Urinary bladder (tissue), 4 donors: ENCODE measurements at places on chromosomes 5 and 9. TPM values are rescaled to one million over a fixed set of nuclear protein-coding genes. Genes with fewer than 3 reads are reported as not detected.

ASTN2 gene
- 10.2 TPM for total RNA-seq

HCN1 gene
- total RNA-seq, result 0.26 TPM

ZNF454 gene
- total RNA-seq, result 10.6 TPM

BNC2 gene
- total RNA-seq, result 69.5 TPM

C7 gene
- 807 TPM for total RNA-seq

FCN2 gene
- not detected for total RNA-seq

TERT gene
- total RNA-seq, result not detected

TMEM174 gene
- total RNA-seq, result not detected

SGCD gene
- total RNA-seq, result 106 TPM

HDAC3 gene
- 36.3 TPM for total RNA-seq

FUT7 gene
- not detected for total RNA-seq

GRCh38 chr5:176692839-176693476 is 45.7 kb downstream of the TSPAN17 start:
- DNase-seq, result peak; percentile 11

DNA sequence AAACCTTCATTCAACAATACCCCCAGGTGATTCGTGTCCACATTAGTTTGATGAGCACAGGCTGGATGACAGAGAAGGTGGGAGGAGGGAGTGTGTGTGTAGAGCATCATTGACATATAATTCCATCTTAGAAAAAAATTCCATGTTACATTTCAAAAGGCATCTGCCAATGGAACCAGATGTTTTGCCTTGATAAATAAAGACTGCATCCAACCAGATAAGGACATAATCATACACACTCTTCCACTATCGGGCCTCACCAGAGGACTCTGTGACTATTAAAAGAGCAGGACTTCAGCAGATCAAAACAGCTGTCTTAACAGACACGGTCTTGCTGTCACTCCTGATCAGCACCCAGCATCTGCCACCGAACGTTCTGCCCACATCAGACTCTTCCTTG is 96.4 kb upstream of the SPIN1 start:
- no peak for DNase-seq

DNA sequence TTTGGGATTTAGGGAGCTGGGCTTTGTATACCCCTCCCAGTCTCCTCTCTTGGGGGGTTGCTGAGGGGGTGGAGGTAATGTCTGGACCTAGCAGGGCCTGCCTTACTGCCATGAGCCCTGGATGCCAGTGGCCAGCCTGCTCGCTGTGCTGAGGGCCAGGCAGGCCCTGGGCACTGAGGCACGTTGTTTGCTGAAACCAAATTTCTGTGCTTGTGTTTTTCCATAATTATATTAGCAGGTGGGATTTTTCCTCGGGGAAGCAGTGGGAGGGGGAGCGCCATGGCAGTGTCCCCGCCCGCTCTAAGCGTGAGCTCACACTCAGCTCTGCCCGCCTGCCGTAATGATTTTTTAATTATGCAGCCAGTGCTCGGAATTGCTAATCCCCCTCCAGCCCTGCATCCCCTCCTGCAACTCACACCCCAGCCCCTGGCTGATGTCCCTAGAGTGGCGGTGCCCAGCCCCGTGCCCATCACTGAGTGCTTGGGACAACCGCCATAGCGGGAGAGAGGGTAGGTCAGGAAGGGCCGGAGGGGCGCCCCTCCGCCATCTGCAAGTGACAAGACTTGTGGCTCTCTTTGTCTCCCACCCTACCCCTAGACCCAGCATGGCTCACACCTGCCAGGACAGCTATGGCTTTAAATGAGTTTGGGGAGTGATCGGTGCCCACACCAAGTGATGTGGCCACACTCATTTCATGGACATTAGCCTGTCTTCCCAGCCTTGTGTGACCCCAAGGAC is 20.9 kb downstream of the CXXC5 start:
- no peak for DNase-seq

- DNase-seq, result peak; percentile 18
These were observed 701.5 kb upstream of the MEF2C start for GRCh38 chr5:89584339-89584956.

- no peak for DNase-seq
These were observed 8.1 kb upstream of the CPLX2 start for GRCh38 chr5:175863316-175863715.

- DNase-seq, result no peak
These were observed 35.1 kb downstream of the ADRA1B start for GRCh38 chr5:159951387-159951786.

GRCh38 chr5:155773680-155774079 is 553.3 kb upstream of the SGCD start:
- DNase-seq, result no peak

DNA sequence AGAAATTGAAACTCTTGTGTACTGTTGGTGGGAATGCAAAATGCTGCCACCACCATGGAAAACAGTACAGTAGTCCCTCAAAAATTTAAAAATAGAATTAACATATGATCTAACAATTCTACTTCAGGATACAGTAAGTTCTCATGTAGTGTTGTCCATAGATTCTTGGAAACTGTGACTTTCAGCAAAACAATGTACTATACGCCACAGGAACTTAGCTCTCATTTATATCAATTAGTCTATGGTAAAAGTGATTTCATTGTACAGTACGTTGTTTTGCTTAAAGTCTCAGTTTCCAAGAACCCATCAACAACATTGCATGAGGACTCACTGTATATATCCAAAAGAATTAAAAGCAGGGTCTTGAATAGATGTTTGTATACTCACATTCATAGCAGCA is 233.5 kb upstream of the GAS1 start:
- DNase-seq, result no peak

- no peak for DNase-seq
These were observed 2.9 kb upstream of the NPDC1 start for GRCh38 chr9:137048655-137049543.

GRCh38 chr5:132471151-132471907 is 19.2 kb downstream of the IRF1 start:
- DNase-seq, result no peak

GRCh38 chr5:32842813-32843530 is 131.9 kb downstream of the NPR3 start:
- DNase-seq, result peak; percentile 23

DNA sequence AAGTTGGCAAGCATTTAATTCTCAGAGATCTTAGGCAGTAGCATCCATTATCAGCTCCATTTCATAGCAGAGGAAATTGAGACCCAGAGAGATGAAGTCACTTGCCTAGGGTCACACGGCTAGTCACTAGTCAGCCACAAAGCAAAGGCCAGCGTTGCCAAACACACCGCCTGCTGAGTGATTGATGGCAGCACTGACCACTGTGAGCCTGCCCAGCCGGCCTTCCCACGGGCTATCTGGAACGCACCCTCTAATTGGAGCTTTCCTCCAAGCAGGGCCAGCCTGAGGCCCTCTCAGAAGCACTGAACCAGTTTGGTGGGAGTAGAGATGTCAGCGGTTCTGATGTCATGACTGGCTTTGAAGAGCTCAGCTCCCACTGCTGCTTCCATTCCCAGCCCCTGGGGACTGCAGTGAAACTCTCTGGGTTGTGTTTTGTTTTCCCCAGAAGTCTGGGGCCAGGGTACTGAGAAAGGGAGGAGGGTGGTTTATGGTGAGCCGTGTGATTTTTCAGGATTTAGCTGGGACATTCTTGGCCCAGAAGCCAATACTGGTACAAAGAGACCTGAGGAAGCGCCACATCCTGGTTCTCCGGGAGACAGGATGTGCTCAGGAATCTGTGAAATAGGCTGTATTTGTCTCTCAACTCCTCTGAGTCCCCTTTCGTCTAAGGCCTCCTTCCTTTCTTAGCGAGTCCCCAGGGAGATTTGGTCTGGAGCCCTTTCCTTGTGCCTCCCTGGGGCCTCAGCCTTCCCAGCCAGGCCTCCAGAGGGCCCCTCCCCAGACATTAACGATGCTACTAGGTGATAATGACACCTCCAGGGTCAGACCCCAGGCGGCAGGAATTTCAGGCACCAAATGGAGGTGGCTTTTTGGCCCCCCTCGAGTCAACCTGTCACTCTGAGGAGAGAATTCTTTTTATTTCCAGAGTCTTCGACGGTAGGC is 44.5 kb downstream of the SPRY4 start:
- no peak for DNase-seq

GRCh38 chr9:134475011-134475790 is 148.9 kb downstream of the RXRA start:
- DNase-seq, result peak; percentile 75

DNA sequence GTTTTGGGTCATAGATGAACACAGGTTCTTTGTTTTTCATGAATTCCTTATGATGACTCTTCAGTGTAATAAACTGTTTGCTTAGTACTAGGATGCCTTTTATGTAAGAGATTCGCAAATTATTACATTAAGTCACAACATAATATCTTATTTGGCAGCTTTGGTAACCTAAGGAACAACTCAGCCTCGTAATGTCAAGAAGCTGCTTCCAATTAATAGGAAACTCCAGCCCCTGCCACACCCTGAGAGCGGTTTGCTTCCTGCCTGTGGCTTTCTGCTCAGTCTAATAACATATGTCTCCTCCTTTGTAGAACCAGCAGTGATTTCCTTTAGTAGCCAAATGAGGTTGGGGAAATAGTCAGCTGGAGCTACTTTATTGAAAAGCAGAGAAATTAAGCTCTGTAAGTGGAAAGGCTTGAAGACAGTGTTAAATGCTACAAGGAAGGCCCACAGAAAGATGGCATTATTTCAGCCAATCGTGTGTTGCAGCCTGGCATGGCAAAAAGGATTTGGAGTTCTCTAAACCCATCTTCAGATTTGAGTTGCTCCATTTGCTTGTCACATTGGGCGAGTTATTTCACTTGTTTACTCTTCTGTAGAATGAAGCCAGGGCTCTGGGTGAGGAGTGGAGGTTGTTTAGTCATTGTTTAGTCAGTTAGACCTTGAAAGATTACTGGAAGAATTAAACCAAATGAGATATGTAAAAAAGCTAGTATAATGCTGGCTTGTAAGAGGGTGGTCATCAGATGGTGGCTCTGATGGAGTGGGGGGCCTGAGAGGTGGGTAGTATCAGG is 54.1 kb downstream of the MTAP start:
- no peak for DNase-seq

DNA sequence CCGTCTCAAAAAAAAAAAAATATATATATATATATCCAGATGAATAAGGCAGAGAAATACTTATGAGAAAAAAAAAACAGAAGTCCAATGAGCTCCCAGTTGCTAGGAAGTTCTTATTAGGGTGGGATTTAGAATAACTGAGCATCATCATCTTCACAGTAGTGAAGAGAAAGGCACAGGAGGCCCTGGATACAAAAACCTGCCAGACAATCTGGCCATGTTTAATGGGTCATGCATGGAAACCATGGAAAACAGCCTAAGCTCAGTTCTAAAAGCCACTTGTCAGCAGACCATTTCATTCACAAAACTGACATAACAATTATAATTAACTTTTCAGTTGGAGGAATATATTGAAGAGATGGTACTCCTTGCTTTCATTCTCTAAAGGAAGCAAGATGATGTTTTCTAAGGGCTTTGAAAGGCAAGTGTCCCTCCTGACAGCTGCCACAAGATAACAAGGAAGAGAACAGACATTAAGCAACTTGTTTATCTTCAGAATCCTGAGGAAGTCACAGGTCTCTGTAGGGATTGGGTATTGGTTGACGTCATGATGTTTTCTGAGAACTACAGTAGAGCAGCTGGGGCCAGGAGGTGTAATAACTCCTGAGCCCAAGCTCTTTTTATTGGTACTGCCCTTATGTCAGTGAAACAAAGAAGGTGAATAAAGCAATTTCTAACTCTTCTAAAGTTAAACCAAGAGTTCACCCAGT is 463.1 kb downstream of the DMAC1 start:
- no peak for DNase-seq

GRCh38 chr9:96128880-96129279 is 173.1 kb downstream of the HSD17B3 start:
- no peak for DNase-seq

GRCh38 chr5:157459715-157460599 is at the start of gene NIPAL4:
TSS of gene NIPAL4 (plus strand) at chr5:157460213. CDS start at chr5:157460321, 108 bp downstream.
- no peak for DNase-seq

DNA sequence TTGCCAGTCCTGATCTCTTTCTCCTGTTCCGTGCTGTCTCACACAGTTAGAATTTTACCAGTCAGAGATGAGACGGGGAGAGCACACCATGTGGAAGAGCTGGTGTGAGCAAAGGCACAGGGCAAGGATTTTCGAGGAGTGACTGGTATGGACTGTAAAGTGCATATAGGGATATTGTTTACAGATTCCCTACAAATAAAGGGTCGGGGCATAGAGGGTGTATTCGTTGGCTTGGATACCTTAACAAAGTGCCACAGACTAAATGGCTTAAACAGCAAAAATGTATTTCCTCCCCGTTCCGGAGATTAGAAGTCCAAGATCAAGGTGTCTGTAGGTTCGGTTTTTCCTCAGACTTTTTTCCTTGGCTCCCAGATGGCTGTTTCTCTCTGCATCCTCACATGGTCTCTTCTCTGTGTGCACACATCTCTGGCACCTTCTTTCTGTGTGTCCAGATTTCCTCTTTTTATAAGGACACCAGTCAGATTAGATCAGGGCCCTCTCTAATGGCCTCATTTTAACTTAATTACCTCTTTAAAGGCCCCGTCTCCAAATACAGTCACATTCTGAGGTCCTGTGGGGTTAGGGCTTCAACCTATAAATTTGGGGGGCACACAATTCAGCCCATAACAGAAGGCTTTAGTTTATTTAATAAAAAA is 23.4 kb downstream of the CYFIP2 start:
- DNase-seq, result no peak

DNA sequence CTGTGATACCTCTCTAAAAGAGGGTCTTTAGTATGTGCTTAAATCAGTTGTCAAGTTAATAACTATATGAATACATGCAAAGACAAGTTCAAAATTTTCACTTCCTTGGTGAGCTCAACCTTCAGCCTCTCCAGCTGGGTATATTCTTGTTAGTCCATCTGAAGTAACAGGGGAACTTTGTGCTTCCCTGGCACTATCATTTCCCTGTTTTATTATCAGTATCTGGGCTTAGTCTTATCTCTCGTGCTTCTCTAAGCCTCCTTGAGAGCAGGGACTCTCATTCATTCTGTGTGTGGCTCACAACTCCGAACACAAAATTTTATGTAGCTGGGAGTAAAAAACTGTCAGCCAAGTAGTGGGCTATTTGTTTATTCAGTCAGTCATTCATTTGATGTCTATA is 175.9 kb upstream of the MAP3K1 start:
- no peak for DNase-seq

DNA sequence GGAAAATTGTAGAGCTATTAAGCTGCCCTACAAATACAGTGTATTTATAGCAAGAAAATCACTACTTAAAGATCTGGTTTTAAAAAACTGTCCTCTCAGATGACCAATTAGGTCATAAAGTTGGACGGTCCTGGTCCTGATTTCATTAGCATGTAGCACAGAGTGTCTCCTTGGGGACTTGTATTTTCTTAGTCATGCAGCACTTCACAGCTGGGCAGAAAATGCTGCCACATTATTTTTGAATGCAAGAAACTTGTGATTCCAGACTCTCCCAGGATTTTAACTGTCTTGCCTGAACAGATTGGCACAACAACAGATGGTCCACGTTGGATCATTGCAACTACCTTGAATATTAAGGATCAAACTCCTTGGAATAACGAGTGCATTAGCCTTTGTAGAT is 348.1 kb upstream of the SGCD start:
- DNase-seq, result no peak

- no peak for DNase-seq
These were observed 131.8 kb downstream of the GNAQ start for GRCh38 chr9:77899679-77900354.
